ENCODE measurements at places on chromosomes 5 and 9.

DNA sequence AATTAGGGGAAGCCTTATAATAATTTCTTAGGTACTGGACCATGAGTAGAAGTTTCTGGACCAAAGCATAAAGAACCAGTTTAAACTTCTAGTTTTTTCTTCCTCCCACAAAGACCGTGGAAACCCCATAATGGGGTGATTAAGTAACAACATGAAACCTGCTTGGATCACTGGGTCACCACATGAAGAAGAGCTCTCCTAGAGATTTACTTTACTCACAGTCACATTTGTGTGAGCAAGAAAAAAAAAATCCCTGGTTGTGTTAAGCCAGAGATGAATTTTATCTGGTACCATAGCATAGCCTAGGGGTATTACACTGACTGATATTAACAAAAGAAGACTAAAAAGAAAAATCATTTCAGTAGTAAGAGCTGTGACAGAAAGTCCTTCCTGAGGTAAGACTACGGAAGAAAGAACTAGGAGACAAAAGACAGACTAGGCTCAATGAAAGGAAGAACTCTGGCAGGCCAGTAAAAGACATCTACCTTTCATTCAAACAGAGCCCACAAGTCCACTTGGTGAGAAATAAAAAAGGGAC lies 15.2 kb downstream of the OTP start:
- no peak for DNase-seq

- DNase-seq = no peak
Observed at GRCh38 chr5:125057912-125058826, 311.7 kb upstream of the ZNF608 start.

GRCh38 chr5:127072861-127073846 lies at the start of gene C5orf63:
TSS of gene C5orf63 (minus strand) at chr5:127073502. CDS start at chr5:127058995, 14,507 bp downstream.
- DNase-seq = peak; percentile 28

- DNase-seq = no peak
Observed at GRCh38 chr5:14849516-14850294, 21.9 kb downstream of the ANKH start.

DNA sequence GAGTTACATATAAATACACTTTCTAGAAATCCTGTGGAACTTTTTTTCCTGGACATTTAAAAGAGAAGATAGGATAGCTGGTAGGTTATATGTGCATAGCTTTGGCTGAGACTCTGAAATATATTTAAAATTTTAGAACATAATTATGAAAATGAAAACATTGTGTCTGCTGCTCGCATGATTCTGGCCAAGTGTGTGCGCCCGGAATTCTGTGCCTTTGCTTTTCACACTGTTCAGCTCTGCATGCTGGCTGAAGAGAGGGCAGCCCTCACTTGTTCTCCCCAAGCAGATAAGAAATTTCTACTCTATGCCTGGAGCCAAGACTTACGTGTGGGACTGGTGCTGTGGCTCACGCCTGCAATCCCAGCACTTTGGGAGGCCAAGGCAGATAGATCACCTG lies 153.9 kb downstream of the MED10 start:
- no peak for DNase-seq

- no peak for DNase-seq
Observed at GRCh38 chr5:162372256-162372655, 304.7 kb downstream of the GABRG2 start.

GRCh38 chr9:94706922-94707321 lies 19.6 kb upstream of the AOPEP start:
- no peak for DNase-seq

- no peak for DNase-seq
Observed at GRCh38 chr9:77599492-77599891, 48.6 kb downstream of the GNA14 start.

GRCh38 chr9:38334234-38334633 lies 58.3 kb upstream of the ALDH1B1 start:
- no peak for DNase-seq

- no peak for DNase-seq
Observed at GRCh38 chr5:179256328-179257175, 88.7 kb downstream of the ADAMTS2 start.

GRCh38 chr5:170479484-170479883 lies 24.3 kb upstream of the KCNIP1 start:
- DNase-seq = no peak

DNA sequence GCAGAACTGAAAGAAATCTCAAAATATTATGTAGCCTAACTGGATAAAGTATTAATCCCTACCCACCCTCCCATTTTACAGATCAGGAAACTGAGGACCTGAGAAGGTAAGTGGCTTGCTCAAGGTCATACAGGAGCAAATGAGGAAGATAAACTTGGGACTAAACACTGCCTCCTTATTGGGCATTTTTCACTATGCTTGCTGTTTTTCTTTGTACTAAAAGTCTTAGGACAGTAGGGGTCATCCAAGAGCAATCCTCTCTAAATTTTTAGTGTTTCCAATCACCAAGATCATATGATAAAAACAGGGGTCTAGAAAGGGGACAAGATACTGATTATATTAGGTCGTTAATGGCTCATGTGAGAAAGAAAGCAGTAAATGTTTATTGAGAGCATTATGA lies 80.8 kb downstream of the RORB start:
- DNase-seq = no peak

DNA sequence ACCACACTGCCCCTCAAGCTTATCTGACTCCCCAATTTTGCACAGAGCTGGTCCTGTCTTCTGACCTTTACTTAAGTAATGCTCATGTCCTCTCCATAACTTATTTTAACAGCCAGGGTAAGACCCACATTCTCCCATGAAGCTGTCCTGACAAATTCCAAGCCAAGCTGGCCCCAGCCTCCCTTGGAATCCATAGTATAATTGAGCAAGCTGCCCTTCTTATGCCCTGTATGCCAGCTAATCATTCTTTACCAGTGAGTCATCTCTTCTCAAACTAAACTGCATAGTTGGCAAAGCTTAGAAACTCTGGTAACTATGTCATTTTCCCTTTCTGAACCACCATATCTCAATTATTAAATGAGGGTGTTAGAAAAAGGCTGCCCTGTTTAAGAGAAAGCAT lies 92.4 kb downstream of the NFIB start:
- no peak for DNase-seq

- DNase-seq = no peak
Observed at GRCh38 chr5:110329955-110330525, 396.4 kb downstream of the TMEM232 start.

GRCh38 chr5:134079748-134080581 lies 34.5 kb upstream of the TCF7 start:
- peak; percentile 66 for DNase-seq

- no peak for DNase-seq
Observed at GRCh38 chr9:3290231-3290840, 235.5 kb downstream of the RFX3 start.

- no peak for DNase-seq
Observed at GRCh38 chr5:127440831-127441230, 76.6 kb upstream of the PRRC1 start.

GRCh38 chr5:170046241-170046640 lies 59.5 kb upstream of the FOXI1 start:
- no peak for DNase-seq

DNA sequence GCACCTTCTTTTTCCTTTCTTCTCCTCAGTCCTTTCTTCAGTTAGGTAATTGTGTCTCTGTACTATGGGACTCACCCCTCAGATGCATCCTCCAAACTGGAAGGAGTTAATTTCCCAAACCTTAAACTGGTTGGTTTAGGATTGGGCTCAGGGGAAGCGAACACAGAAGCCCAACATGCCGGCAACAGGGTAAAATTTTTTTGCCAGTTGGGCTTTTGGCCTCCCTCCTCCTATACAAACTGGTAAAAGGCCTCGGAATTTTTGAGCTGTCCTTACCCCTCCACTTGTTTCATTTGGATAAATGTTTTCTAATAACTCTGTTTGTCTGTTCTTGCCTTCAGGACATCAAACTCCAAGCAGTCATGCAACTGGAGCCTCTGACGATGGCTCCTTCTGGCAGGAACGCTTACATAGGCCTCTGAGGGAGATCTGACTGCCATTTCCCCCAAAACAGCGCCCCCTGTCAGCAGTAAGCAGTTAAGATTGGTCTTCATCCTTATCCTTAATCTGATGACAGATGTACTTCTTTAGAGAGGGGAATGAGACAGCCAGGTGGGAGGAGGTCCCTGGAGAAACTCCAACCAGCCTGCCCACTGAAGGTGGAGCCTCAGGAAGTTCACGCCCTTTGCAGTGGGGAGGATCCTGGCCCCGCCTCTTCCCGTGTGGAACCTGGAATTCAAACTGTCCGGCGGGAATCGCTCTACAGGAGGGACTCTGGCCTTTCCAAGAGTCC lies 57.8 kb upstream of the SPINK5 start:
- DNase-seq = no peak

DNA sequence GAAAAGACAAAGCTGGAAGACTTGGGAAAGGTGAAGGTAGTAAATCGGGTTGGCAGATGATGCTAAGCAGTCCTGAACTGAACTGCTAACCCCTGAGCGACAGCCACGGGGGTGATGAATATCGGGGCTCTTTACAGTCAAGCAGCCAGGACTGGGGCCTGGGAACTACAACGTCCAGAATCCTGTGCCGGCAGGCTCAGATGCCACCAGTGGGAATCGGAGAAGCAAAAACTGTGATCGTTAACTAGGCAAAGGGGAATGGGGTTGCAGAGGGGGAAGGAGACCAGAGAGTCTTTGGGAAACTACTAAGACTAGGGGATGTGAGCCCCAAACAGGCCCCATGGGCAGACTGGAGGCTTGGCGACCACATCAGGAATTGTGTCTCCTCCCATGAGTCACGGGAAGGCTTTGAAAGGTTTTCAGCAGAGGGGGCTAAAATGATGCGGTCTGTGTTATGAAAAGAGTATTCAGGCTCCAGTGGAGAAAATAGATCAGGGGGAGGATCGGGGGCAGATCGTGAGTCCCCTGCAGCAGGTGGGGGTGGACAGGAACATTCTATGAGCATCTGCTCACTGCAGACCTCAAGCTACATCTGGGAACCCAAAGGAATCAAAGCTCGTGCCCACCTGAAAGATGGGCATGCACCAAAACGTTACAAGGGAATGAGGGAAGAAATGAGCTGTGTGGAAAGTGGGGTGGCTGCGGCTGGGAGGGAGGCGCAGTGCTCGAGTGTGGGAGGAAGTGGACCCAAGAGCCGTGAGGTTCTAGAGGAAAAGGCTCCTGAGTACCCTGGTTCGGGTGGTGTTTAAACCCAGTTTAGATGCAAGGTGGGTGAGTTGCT lies 53.8 kb downstream of the HRH2 start:
- no peak for DNase-seq

DNA sequence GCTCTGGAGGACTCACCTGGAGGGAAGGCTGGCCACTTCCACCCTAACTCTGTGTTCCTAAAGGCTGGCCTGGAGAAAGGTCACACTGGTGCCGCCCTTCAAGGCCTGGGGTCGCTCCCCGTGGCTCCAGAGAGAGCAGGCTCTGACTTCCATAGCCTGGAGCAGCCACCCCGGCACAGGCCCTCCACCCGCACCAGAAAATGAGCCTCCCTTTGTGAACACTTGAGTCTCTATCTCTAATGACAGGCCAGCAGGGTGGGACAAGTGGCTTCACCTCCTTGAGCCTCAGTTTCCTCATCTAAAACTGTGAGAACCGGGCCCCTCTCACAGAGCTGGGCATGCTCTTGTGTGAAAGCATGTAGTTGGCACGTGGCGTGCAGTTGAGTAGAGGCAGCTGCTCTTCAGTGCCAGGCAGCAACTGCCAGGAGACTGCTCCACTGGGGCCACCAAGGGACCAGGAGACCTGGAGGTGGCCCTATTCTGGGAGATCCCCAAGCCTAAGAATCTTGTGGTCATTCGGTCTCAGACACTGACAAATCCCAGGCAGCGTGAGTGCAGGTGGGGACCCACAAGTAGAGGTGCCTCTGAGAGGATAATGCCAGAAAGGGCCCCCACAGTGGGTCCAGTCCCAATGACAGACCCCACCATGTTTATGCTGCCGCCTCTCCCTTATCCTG lies 56.7 kb upstream of the GARNL3 start:
- no peak for DNase-seq

GRCh38 chr5:95773335-95774059 lies 42.4 kb downstream of the RHOBTB3 start:
- no peak for DNase-seq

Measured in activated T-cell treated with anti-CD3 and anti-CD28 coated beads for 1 hour (primary cell).